ENCODE measurements at places on chromosomes 6 and 20.

GRCh38 chr20:9978397-9979004 is 56.3 kb upstream of the ANKEF1 start:
- DNase-seq = peak; percentile 75

- DNase-seq = no peak
Measured at GRCh38 chr20:37510226-37510625, 10.8 kb upstream of the NNAT start.

DNA sequence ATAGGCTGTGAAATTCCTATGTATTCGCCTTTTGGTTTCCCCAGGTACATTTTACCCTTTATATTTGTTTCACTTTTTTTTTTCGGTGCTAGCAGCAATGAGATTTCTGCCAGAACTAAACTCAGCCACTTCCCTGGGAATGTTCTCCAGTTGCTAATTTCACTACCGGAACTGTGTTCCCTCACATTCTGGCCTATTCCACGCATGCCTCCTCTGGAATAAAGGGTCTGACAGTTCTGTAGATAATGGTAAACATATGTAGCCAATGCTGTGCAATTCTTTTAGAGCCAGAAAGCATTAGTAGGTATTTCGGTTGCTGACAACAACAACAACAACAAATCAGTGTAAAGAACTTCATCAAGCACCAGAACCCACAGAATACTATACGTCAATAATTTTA is 96.1 kb upstream of the TBX18 start:
- no peak for DNase-seq

GRCh38 chr6:13284646-13285045 is 43.7 kb downstream of the TBC1D7 start:
- DNase-seq = no peak

DNA sequence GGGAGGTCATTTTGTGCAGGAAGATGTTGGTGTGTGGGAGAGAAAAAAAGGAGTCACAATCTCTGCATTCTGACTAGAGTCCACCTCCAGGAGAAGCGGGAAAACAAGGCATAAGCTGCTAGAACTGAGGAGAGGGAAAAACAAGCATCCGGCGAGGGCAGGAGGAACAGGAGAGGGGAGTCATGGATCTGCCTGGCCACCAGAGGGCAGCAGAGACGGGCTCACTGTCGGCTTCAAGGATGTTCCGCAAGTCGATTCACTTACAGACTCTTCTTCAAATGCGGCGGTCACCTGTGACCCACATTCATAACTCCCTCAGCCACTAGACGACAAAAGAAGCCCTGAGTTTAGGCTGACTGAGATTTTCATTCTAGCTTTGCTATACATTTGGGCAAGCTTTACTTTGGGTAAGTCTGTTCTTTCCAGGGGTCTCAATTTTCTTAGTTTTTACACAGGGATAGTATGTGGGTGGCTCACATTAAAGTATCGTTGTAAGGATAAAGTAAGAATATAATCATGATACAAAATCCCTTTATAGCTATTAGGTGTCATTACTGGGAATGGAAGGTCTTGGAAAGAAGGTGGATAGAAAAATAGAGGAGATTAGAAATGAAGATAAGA is 6.6 kb upstream of the BTNL2 start:
- DNase-seq = peak; percentile 76

GRCh38 chr20:7722564-7722963 is 217.7 kb downstream of the HAO1 start:
- DNase-seq = no peak

DNA sequence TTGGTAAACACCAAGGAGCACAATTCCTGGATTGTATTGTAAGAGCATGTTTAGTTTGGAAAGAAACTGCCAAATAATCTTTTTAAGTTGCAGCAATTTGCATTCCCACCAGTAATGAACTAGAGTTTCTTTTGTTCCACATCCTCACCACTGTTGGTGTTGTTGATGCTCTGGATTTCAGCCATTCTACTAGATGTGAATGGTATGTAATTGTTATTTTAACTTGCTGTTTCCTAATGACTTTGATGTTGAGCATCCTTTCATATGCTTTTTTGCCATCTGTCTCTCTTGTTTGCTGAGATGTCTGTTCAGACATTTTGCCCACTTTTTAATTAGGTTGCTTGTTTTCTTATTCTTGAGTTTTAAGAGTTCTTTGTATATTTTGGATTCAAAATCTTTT is 1654.1 kb downstream of the GRIK2 start:
- no peak for DNase-seq

- DNase-seq = no peak
Measured at GRCh38 chr20:10360878-10361277, 73.1 kb downstream of the MKKS start.

GRCh38 chr6:143501851-143502250 is 9.7 kb downstream of the FUCA2 start:
- DNase-seq = no peak

GRCh38 chr6:141877275-141877983 is 255.3 kb upstream of the GJE1 start:
- DNase-seq = no peak

DNA sequence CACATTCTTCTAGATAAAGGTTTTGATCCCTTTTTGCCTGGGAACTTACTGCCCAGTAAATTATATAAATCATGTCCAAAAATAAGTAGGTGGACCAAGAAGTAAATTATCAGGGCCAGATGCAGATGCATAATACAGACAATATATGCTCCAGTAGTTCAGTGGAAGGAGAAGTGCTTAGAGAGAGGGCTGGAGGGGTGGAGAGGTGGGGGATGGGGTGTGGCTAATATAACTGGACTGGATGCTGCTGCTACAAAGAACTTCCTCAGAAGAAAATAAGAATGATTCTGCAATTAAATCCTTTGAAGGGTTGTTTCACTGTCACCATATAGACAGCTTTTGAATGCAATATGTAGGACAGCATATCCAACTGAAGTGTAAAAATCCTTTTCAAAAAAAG is 14.8 kb upstream of the TFAP2D start:
- no peak for DNase-seq

GRCh38 chr6:141963543-141964295 is 169.0 kb upstream of the GJE1 start:
- no peak for DNase-seq

DNA sequence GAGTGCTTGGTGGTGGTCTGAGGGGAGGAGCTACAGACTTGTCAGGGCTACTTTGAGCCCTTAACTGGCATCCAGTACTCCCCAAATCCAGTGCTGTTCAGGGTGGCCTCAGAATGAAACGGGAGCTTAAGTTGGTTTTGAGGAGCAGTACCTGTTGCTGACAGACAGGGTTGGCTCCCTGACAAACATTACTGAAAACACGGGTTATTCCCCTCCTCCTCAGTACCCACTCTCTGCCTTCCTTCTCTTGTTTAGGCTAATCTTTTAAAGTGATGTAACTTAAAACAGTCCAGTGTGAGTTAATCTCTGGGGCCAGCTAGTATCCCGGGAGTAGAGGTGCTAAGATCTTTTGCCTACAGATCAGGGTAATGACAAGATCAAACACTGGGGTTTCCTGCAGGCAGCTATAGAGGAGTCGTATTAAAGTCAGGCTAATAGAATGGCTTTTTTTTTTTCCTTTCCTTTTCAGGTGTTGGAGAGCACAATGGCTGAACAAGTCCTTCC is 3.7 kb downstream of the TNFAIP3 start:
- no peak for DNase-seq

DNA sequence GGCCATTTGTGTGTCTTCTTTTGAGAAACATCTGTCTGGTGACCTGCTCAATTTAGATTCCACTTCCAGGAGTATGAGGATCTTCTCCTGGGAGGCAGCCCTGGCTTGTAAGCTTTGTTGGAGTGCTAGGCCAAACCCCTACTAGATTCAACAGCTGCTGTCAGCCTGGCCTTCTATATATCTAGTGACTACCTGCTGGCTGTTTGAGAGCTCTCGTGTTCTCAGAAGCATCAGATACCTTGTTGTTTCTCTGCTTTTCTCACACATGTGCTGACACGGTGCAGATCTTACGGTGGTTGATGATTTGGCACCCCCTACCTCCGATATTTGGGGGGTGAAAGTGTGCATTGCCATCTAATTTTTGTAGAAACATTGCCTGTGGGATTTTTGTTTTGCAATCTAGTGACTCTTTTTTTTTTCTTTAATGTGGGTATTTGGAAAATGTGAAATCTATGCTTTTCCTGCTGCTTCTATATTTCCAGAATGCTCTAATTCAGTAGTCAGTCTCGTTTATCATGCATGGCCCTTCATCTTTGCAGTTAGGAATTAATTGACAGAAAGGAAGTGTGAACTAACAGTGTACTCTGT is 4.7 kb downstream of the CCN2 start:
- no peak for DNase-seq

- no peak for DNase-seq
Measured at GRCh38 chr6:56220078-56220477, 27.3 kb downstream of the COL21A1 start.

GRCh38 chr20:14422892-14423291 is 85.5 kb upstream of the FLRT3 start:
- DNase-seq = no peak

DNA sequence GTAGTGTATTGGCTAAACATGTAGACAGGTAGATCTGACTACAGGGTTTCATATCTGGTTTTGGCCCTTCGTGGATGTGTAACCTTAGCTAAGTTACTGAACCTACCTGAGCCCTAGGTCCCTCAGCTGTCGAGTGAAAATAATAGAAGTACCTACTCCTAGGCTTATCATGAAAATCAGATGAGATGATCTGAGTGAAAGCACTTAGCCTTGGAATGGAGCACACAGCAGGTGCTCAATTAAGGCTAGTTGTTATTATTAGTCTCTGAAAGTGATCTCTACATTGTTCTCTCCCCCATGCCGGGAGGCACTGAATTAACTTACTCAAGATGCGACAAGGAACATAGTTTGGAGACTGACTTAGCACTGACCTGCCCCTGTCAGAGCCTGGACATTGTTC is 174.7 kb upstream of the ZNF217 start:
- DNase-seq = no peak

- DNase-seq = no peak
Measured at GRCh38 chr6:109315341-109316110, 66.7 kb downstream of the CD164 start.

- DNase-seq = no peak
Measured at GRCh38 chr6:52858416-52858815, 17.8 kb upstream of the GSTA5 start.

DNA sequence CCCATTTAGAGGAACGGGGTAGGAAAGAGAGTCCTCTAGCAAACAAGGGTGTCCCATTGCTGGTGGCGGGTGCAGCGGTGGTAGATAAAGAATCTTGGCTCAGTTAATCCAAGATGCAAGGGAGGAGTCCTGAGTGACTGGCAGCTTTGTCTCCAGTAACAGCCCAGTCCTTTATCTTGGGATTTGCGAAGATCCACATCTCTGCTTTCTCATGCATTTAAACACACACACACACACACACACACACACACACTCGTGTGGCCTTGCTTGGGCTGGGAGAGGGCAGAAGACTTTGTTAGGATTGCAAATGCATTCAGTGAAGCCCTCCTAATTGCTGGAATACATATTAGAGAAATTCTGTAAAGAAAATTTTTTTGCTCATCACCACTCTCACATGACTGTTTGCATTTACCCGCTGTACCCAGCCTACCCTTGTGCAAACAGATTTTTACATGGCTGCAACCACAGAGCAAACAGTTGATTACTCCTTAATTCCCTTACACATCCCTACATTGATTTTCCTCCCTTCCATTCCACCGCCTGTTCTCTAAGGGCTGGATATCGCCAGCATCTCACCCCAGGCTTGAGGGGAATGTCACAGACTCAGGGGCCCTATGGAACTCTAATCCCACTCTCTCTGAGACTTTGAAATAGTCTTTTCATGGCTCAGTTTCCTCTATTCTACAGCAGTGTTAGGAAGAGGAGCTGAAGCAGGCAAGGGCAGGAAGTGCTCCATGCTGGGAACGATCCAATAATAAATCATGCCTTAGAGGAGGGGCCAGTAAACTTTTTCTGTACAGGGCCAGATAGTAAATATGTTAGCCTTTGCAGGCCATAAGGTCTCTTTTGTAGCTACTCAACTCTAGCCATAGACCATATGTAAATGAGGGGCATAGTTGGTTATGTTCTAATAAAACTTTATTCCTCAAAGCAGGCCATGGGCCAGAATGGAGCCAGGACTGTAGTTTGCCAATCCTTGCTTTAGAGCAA is 3.5 kb downstream of the C6orf132 start:
- no peak for DNase-seq

DNA sequence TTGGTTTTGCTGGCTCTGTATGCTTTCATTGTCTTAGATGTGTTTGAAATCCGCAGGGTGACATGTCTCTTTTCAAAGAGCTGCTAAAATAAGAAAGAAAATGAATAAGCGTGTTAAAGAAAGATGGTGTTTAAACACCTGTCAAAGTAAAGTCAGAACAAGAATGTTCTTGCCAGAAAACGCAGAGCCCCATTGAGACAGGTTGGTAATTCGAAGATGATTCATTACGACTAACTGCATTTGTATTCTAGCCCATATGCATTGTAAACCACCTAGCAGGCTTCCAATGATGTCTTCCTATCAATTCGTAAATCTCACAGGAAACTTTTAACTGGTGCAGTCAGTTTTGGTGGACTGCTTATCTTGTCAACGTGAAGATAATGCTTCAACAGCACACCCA is 16.8 kb downstream of the PHACTR2 start:
- DNase-seq = no peak

- DNase-seq = no peak
Measured at GRCh38 chr6:56958481-56958880, 3.6 kb downstream of the BEND6 start.

DNA sequence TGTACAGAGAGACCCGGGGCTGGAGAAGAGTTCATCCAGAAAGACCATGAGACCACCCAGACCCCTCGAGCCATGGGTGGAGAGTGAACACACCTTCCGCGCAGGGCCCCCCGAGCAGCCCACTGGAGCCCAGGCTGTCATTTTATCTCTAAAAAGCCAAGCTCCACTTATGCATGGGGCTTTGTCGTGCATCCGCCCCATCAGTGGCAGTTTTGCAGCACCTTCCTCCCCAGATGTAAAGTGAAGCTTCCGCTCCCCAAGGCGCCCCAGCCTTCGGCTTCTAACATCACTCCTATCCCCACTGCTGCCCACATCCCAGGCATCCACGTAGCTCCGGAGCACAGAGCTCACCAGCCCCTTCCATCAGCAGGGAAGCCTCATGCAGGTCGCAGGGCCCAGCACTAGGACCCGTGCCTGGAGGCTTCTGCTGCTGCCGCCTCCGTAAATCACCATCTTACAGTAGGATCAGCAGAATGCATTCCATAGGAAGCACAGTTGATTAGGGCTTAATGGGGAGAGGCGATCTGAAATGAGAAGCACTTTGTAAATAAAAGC is 301.1 kb downstream of the TAF4 start:
- DNase-seq = no peak

DNA sequence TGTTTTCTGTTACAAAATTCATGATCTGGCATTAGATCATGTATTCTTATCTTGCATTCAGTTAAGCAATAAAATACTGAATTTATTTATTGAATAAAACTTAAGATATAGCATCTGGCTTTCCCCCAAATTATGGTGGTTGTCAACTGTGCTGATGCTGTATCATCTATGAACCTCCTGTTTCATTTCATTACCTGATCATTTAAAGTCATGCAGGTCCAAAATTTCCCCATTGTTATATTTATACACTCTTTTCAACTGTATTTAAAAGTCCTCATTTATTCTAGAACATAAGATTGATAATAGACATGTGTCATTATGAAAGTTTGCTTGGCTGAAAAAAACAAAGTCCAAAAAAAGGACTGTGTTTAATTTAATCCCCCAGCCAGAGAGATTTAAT is 627.4 kb upstream of the ADGRB3 start:
- DNase-seq = no peak

GRCh38 chr6:156984178-156984738 is 207.1 kb downstream of the ARID1B start:
- DNase-seq = no peak

GRCh38 chr6:154506991-154507898 is 3.2 kb downstream of the CNKSR3 start:
- DNase-seq = no peak

GRCh38 chr20:10644458-10645204 is 29.2 kb downstream of the JAG1 start:
- no peak for DNase-seq

Data from DMS79 treated with DMSO at 0.1 percent for 48 hours (cell line).